Endothelial cell of umbilical vein (primary cell): ENCODE measurements at places on chromosomes 1 and 21. TPM values are rescaled to one million over a fixed set of nuclear protein-coding genes. Genes with fewer than 3 reads are reported as not detected.
A peak's percentile ranks its signal among the peaks of the same experiment; 100 is the strongest.

GRCh38 chr21:41927727-41928409 is 25.9 kb downstream of the C2CD2 start:
- H3K36me3 ChIP-seq: no peaks in the 10 kb centered on the region
- H3K27ac ChIP-seq: no peak overlapping the region
- no peak for DNase-seq
- H3K4me3 ChIP-seq: no peak overlapping the region
- peaks cover 23% of the 10 kb centered on the region for H3K4me1 ChIP-seq

DNA sequence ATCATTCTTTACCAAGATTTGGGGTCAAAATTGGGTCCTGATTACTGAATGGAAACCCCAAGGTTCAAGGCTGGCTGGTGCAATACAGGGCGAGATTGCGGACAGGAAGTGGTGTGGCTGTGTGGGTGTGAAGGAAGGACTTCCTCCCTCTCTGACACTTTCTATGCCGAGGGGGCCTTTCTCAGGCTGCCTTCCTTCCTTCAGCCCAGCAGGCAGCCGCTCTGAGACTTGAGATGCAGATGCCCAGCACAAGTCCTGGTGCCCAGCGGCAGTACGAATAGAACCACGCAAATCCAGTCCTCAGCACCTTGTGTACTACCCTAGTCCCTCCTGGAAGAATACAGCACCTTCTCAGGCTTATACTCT is 16.3 kb downstream of the BATF3 start:
- H3K36me3 ChIP-seq: no peaks in the 10 kb centered on the region
- H3K4me1 ChIP-seq: no peaks in the 10 kb centered on the region
- DNase-seq: no peak
- H3K4me3 ChIP-seq: no peak overlapping the region

- DNase-seq: peak; percentile 78
- no peak overlapping the region for H3K4me3 ChIP-seq
- peaks cover 25% of the 10 kb centered on the region for H3K4me1 ChIP-seq
- H3K36me3 ChIP-seq: no peaks in the 10 kb centered on the region
These were observed 151.2 kb downstream of the OMA1 start for GRCh38 chr1:58395355-58395754.

GRCh38 chr1:230303069-230303468 is 123.1 kb downstream of the PGBD5 start:
- H3K27ac ChIP-seq: no peak overlapping the region
- H3K36me3 ChIP-seq: no peaks in the 10 kb centered on the region
- peaks cover 3% of the 10 kb centered on the region for H3K27me3 ChIP-seq
- H3K4me1 ChIP-seq: peaks cover 4% of the 10 kb centered on the region
- DNase-seq: no peak

DNA sequence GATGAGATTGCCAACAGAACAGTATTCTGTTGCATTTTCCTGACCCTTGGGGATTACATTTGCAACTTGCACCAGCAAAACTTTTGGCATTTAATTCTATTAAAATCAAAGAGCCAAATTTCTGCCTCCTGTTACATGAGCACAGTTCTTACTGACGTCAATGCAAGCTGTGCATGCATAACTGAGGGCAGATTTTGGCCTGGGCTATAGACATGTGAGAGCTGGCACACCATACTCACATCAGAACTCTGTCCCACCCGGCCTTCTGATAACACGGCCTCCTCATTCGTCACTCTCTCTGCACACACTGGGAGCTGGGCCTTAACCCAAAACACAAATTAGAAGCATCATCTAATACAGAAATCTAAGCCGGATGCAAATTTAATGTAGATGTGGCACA is 31.5 kb downstream of the PAPPA2 start:
- H3K4me3 ChIP-seq: no peak overlapping the region
- no peak overlapping the region for H3K27ac ChIP-seq
- H3K4me1 ChIP-seq: no peaks in the 10 kb centered on the region
- no peaks in the 10 kb centered on the region for H3K36me3 ChIP-seq

DNA sequence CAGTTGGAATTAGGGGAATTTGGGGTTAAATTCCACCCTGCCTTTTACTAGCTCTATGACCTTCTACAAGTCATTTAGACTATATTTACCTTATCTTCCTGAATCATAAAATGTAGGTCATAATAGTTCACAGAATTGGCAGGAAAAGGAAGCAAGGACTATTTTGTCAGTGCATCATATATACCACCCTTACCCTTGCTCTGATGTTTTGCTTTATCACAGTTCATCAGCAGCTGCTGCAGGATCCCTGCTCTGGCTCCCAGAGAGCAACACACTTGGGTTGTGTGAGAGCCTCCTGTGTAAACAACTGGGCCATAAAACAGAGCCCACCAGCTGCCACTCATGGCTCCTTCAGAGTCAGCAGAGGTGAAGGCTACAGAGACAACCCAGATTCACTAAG is 631.6 kb upstream of the CAMK1G start:
- no peaks in the 10 kb centered on the region for H3K27me3 ChIP-seq
- DNase-seq: peak; percentile 93
- peak overlapping the region; percentile 11 for H3K27ac ChIP-seq
- H3K4me1 ChIP-seq: peaks cover 17% of the 10 kb centered on the region
- H3K36me3 ChIP-seq: no peaks in the 10 kb centered on the region

TMEM51 gene
- total RNA-seq: 10.5 and 13.7 TPM in 2 replicates
